Stimulated activated CD4-positive, alpha-beta T cell treated with anti-CD3 and anti-CD28 coated beads, Interleukin-4, amount 100 ng/mL, for 4 hours (primary cell): ENCODE measurements at places on chromosomes 3 and 15.

DNA sequence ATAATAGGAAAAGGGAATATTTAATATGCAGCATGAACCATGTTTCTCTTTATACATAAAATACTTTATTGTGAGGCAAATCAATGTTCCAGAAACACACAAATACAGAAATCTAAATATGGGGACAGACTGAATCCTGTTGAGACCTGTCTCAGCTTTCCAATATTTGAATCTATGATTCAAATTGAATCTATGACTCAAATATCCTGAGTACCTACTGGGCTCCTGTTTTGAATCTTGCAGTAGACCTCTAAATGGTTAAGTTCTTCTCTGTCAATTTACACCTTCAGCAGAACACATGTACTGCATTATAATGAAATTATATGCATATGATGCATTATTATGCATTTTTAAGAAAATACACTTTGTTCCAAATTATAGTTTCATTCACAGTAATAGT lies 143.2 kb upstream of the PLXND1 start:
- no peak for DNase-seq

DNA sequence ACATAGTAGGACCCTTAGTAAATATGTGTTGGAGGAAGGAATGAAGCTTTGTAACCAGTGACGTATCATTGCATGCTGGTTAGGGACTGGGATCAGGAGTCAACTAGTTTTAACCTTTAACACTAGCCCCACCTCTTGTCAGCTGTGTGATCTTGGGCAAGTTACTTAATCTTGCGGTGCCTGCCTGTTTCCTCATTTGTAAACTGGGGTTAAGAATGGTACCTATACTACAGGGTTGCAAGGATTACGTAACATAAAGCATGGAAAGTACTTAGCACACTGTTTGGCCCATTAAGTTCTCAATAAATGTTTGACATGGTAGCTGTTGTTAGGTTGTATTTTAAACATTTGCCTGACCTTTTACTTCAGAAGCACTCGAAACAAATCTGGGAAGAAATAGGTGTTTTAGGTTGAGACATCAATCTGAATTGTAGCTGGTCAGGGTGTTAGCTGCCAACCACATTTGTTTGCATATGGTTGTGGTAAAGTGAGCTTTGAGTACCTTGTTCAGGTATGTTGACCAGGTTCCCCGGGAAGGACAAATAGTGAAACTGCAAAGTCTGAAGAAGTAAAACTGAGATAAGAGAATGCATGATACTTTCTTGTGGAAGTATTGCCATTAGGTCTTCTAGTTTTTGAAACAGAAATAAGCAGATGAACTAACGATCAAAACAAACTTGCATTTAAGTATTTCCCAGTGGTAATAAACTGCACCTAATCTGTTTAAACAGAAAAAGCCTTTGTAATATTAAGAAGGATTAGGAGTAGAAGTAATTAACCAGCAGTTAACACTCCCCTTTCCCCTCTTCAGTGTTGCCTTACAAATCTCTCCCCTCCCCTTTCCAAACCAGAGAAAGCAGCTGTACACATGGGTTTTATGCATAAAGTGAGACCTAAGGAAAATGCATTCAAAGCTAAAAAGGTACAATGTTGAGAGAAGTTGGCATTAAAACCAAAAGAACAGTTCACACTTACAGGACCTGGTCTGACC lies 25.8 kb upstream of the SCAANT1 start:
- no peak for DNase-seq

GRCh38 chr3:79983118-79983517 lies 215.3 kb upstream of the ROBO1 start:
- DNase-seq: no peak

- DNase-seq: no peak
Observed at GRCh38 chr3:124007186-124007585, 15.3 kb upstream of the ROPN1 start.

DNA sequence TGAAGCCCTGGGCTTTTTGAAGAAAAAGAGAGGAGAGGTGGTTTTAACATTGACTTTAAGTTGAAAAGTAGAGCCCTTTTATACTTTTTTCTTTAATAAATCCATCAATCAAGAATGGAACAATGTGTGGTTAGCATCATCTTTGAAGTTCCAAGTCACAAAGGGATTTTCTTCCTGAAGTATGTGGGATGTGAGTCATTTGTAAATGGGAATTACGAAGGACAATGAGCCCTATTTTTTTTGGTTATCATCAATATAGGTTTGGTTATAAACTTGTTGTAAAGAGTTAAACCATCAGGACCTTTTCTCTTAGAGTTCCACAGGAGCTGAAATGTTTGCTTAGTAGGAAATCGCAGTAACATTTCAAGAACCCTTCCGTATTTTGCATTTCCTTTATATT lies 38.3 kb downstream of the PIK3CA start:
- no peak for DNase-seq

GRCh38 chr3:14517601-14518431 lies 22.3 kb downstream of the GRIP2 start:
- DNase-seq: no peak

GRCh38 chr15:53978253-53978906 lies at the start of gene UNC13C:
UNC13C (plus strand) TSS chr15:53978441; CDS start chr15:54012904, 34,463 bp downstream.
- no peak for DNase-seq

- no peak for DNase-seq
Observed at GRCh38 chr15:81502439-81502838, 128.4 kb upstream of the TMC3 start.

- DNase-seq: no peak
Observed at GRCh38 chr3:35320646-35321407, 318.5 kb upstream of the ARPP21 start.

- DNase-seq: no peak
Observed at GRCh38 chr15:26103002-26103404, 239.9 kb upstream of the ATP10A start.

- DNase-seq: no peak
Observed at GRCh38 chr3:188227442-188227841, 73.5 kb downstream of the LPP start.

DNA sequence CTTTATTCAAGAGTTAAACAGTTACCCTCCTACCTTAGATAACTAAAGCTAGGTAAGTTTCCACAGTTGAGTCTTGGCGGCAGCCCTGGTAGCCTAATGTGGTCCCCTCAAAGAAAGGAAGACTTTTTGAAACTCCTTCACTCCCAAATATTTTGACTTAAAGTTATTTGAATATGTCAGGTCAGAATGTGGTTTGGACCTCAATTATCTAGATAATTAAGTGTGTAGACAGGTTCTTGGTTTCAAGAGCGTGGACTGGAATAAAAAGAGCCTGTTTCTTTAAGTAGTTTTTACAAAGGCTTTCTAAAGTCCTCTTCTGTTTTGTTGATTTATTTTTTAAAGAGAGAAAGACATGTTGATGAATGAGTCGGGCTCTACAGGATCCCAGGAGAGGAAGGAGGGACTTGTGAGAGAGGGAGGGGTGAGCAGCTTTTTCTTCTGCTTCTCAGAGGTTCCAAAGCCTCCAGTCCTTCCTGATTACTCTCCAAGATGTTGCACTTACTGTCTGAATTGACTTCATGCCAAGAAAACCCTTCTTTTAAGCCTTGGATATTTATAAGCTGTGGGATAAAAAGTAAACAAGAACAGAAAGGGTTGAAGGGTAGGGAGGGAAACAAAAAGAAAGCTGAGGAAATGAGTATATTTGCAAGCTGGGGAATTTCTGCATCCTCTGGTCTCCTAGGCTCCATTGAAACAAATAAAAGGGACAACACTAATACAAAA lies 457.4 kb downstream of the IGSF11 start:
- DNase-seq: no peak

- no peak for DNase-seq
Observed at GRCh38 chr15:27589260-27589659, 509.9 kb downstream of the OCA2 start.

DNA sequence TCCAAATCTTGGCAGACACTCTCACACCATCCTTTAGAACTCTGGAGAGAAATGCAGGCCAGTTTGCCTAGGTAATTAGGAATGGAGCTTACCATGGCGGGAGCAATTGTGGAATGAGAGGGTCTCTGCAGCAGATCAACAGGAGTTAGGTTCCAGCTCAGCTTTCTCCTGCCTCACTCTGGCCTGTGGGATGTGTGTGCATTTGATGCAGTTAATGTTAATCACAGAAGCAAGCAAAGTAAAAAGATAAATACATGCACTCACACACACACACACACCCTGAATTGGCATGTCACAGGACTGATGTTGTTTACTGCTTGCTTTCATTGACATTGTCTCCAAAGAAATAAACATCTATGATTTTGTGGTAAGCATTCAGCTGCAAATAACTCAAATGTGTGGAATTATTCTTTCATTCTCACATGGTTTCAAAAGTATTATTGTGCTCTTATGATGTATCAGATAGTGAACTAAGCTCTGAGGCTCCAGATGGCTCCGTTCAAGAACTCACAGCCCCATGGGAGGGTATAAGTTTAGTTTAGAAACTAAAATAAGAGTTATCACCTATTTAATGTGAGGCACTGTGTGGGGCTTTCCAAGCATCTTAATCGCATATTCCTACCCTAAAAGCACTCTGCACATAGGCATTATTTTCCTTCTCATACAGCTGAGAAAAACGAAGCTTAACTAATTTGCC lies 31.3 kb upstream of the BFSP2 start:
- no peak for DNase-seq

- DNase-seq: no peak
Observed at GRCh38 chr3:172606021-172606420, 82.8 kb upstream of the TNFSF10 start.

GRCh38 chr3:115789481-115789880 lies 166.2 kb downstream of the GAP43 start:
- no peak for DNase-seq

- no peak for DNase-seq
Observed at GRCh38 chr15:74505837-74506514, 35.0 kb upstream of the ARID3B start.

GRCh38 chr15:40906091-40906990 lies 12.1 kb downstream of the VPS18 start:
- peak; percentile 76 for DNase-seq

DNA sequence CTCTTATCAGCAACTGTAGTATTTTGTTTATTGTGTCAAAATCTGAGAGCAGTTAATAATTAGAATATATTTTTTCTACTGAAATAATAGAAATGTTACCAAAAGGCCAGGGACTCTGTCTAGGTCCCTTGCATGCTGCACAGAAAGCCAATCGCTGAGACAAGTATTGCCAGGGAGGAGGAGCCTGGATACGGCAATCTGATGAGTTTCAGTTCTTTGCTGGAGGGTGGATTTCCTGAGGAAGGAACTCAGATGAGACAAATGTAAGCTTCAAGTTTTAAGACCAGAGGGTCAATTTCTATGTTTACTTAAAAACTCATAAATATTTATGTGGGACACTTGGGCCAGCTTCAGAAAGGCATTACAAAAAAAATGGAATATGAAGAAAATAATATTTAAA lies 252.2 kb downstream of the GABRG3 start:
- no peak for DNase-seq

DNA sequence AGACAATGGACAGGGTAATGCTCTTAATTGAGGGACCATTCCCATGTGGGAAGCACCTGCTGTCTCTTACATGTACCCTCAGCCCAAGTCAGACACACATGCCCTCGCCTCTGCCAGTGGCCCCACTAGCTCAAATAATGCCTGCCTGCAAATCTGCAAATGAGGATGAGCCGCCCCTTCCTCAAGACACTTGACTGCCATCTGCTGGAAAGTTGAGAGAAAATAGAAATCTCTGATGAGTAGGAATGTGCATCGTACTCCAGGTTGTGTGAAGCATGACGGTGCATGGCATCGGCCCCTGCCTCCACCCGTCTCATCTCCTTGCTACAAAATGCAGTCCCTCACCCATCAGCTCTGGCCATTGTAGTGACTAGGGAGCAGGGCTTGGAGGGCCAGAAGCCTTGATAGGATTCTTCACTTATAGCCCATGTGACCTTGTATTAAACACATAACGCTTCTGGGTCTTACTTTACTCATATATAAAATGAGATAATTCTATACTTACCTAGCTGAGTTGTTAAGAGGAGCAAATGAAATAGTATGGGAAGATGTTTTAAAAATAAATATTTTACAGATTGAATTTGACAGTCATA lies 6.3 kb upstream of the SCN5A start:
- DNase-seq: no peak

DNA sequence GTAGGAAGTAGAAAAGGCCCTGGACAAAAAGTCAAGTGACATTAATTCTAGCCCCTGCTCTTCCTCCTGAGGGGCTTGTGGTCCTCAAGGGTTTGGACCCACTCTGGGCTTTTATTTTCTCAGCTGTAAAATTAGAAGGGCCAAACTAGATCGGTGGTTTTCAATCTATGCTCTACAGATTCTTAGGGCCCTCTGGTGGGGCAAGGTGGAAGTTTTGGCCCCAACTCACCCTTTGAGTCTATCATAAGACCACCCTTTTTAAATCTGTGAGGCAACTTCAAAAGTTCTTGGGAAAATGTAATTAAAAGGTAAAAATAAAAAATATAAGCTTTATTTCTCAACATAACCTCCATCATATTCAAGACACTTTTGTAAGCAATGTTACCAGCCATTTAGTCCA lies 25.6 kb upstream of the CFAP161 start:
- DNase-seq: no peak

GRCh38 chr3:20046556-20046955 lies 6.3 kb downstream of the KAT2B start:
- no peak for DNase-seq

GRCh38 chr15:45064386-45064785 lies 41.4 kb downstream of the SORD start:
- DNase-seq: no peak

- DNase-seq: no peak
Observed at GRCh38 chr3:173932624-173933023, 535.1 kb downstream of the NLGN1 start.

- DNase-seq: no peak
Observed at GRCh38 chr3:85652360-85652759, 693.6 kb downstream of the CADM2 start.

GRCh38 chr15:100186366-100186765 lies 155.4 kb downstream of the ADAMTS17 start:
- DNase-seq: no peak

- no peak for DNase-seq
Observed at GRCh38 chr3:52023860-52024764, 28.4 kb upstream of the RPL29 start.

DNA sequence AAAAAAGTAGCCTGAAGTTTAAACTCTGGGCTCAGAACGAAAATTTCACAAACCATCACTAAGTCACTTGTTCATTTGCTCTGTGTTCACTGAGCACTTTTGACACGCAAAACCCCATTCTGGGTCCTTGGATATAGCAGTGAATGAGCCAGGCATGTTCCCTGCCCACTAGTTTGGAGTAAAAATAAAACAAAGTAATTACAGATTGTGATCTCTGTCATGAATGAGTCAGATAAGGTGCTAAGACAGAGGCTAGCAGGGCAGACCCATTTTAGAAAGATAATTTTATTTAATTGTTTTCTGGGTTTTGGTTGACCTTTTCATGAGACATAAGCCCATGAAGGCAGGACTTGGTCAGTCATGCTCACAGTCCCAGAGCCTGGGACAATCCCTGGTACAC lies 84.1 kb upstream of the ARHGEF3 start:
- no peak for DNase-seq

- no peak for DNase-seq
Observed at GRCh38 chr3:196335503-196335948, 2.7 kb downstream of the TM4SF19 start.

GRCh38 chr3:195999896-196000295 lies 82.0 kb downstream of the TFRC start:
- DNase-seq: no peak
